ENCODE measurements at places on chromosomes 16 and 17. TPM values are rescaled to one million over a fixed set of nuclear protein-coding genes. Genes with fewer than 3 reads are reported as not detected.

DNA sequence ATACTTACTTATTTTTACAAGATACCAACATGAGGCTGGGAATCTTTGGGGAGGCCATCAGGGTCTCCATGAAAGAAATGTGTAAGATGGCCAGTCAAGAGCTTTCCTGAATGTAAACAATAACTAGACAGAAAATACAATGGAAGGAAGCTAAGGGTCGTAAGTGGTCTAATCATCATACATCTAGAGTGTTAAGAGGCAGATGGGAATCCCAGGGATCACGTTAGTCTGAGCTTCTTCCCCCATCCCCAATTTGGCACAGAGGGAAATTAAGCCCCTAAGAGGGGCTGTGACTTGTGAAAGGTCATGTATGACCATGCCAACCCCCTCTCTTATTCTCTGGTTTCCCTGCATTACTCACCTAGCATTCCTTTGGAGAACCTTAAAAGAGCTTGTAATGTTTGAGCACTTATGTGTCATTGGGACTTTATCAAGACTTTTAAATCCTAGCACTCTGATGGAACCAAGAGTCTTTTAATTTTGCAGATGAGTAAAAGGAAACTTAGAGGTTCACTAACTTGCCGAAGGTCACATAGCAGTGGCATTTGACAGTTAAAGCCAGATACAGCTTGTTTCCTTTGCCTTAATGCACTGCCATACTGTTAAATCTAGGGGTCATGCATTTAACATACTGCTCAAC is 46.1 kb downstream of the DCUN1D3 start:
- DNase-seq = peak; percentile 43

- no peak for DNase-seq
These were observed 18.5 kb downstream of the C16orf82 start for GRCh38 chr16:27085182-27085581.

DNA sequence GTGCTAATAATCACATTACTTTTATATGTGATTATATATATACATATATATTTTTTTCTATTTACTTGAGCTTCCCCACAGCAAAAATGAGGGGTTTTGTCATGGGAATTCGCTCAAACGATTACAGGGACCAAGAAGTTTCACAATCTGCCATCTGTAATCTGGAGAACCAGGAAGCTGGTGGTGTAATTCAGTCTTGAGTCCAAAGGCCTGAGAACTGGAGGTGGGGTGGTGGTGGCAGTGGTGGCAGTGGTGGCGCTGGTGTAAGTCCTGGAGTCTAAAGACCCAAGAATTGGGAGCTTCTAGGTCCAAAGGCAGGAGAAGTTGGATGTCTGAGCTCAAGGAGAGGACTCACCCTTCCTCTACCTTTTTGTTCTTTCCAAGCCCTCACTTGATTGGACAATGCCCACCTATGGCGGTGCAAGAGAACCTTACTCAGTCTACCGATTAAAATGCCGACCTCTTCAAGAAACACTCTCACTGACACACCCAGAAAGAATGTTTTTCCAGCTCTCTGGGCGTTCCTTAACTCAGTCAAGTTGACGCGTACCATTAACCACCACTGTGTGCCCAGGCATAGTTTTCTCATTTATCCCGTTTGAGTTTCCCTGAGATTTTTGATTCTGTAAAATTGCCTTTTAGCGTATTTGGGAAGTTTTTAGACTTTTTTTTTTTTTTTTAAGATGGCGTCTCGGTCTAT is 31.9 kb downstream of the POLR2A start:
- DNase-seq = peak; percentile 64

Gene ATAD5
- 2.1 TPM for total RNA-seq

GRCh38 chr17:5344914-5345313 is 62.8 kb downstream of the RABEP1 start:
- no peak for DNase-seq

Gene MEIOC
- total RNA-seq = 1.5 TPM

DNA sequence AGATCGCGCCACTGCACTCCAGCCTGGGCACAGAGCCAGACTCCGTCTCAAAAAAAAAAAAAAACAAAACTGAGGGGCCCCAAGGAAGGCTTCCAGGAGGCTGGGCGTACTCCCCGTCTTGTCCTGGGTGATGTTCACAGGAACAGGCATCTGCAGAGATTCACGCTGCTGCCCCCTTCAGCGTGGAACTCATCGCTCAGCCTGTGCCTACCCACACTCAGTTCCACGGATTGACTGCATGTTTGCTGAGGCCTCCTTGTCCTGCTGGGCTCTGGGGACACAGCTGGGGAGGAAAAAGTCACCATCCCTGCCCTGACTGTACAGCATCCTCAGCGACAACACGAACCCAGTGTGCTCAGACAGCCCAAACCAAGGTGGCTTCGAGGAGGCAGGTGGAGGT is 12.9 kb upstream of the OSGIN1 start:
- DNase-seq = no peak

DNA sequence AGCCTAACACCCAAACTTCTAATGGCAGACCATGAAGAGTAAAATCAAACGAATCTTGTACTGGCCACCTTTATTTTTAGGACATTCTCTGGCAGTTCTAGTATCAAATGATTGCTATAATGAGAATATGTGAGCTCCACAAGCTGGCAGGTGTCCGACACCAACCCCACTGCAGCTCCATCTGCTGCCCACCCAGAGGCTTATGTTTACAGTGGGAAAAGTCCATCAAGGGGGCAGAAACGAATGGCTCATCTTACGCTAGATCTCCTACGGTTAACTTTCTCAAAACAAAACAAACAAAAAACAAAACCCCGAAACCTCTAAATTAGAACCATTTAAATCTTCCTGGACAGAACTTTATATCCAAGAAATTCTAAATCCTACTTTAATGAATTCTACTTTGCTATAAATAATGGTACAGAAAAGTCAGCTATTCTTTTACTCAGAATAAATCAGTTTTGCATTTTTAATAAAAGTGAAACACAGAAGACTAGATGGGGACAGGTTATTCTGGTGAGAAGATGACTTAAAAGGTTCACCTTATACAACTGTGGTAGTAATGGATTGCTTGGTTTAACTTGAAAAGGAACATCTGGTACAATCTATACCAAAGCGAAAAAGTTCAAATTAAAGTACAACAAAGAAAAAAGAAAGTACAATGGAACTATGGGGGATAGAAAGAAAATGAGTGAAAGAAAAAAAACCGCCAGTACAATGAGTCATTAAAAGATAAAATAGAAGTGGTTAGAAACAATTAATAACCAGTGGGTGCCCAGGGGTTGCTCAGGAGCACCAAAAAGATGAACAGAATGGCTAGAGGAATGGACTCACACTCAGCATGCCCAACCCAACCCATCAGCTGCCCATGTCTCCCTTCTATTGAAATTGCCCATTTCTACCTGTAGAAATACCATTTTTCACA is 40.2 kb downstream of the GRB2 start:
- DNase-seq = peak; percentile 23

All from renal cortical epithelial cell (primary cell).